ENCODE measurements at places on chromosomes 16 and 17.

- DNase-seq: no peak
Observed at GRCh38 chr16:14562691-14563491, 67.2 kb downstream of the PARN start.

DNA sequence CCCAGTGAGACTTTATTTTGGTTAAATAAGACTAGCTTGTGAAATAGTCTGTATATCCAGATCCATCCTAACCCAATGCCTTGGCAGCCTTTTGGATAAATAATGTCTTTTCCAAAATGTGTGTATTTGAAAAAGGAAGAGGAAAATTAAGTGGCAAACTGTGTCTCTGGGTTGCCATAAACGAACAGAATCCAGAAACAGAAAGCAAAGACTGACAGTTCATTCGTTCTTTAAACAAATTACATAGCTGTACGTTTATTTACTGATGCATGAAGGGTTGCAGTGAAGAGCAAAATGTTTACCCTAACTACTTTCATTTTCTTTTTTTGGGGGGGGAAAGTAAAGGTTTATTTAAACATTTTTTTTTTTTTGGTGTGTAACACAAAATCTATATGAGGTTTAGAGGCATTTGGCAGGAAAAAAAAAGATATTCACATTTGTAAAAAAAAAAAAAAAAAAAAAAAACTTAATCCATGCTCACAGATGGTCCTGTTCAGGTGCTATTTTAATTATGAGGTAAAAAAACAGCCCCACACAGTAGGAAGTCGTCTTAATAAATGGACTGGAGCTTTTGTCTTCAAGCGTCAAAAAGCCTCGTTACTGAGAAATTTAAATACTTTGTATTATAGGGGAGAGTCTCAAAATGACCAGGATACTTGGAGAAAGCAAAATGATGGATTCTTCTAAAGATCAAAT, 245.9 kb downstream of the FTO start:
- no peak for DNase-seq

DNA sequence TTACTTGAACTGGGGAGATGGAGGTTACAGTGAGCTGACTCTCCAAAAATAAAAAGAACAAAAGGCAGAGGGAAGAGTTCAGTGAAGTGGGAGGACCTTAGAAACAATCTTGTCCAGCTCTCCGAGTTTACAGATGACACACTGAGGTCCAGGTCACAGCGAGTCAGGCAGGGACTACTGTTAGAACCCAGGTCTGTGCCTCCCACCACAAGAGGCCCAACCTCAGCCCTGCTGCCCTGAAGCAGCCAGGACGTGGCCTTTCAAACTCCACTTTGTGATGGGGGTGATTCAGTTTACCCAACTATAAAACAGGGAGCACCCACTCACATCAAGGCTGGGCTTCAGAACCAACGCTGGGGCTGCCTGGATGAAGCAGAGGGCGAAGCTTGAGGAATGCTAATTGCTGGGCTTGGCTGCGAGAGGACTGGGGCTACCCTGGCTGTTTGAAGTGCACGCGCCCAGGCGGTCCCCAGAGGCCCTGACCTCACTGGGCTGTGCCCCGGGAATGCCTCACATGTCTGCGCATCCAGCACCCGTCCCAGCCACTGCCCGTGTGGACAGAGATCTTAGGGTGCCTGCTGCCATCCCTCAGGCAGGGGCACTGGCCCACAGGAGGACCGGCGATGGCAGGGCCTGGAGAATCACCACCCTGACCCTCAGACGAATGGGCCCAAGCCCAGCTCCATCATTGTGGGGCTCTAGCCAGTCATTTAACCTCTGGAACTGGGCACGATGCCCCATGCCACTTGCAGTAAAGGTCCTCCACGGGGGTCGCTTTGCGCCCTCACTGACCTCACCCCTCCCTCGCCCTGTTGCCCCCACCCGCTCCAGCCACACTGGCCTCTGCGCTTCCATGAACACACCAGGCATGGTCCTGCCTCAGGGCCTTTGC, 11.4 kb downstream of the SLC5A10 start:
- DNase-seq: no peak

DNA sequence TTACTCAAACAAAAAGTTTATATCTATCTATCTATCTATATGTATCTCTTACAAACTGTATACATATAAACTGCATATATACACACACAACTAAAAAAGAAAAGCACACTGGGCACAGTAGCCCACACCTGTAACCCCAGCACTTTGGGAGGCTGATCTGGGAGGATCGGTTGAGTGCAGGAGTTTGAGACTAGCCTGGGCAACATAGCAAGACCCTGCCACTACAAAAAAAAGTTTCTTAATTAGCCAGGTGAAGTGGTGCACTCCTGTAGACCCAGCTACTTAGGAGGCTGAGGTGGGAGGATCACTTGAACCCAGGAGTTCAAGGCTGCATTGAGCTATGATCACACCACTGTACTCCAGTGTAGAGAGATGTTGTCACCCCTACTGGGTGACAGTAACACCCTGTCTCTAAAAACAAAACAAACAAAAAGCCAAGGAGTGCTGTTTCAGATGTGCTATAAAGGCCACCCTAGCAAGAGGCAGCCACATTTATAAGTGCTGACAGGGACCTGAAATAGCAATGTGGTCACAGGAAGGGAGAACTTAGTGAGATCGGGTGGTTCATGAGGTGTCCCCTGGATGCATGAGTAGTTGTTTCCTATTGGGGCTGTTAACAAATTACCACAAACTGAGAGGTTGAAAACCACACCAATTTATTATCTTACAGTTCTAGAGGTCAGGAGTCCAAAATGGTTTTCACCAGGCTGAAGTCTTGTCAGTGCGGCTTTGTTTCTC, 4.8 kb downstream of the CD2BP2 start:
- no peak for DNase-seq

GRCh38 chr17:39183045-39183444, 14.4 kb downstream of the CACNB1 start:
- no peak for DNase-seq

DNA sequence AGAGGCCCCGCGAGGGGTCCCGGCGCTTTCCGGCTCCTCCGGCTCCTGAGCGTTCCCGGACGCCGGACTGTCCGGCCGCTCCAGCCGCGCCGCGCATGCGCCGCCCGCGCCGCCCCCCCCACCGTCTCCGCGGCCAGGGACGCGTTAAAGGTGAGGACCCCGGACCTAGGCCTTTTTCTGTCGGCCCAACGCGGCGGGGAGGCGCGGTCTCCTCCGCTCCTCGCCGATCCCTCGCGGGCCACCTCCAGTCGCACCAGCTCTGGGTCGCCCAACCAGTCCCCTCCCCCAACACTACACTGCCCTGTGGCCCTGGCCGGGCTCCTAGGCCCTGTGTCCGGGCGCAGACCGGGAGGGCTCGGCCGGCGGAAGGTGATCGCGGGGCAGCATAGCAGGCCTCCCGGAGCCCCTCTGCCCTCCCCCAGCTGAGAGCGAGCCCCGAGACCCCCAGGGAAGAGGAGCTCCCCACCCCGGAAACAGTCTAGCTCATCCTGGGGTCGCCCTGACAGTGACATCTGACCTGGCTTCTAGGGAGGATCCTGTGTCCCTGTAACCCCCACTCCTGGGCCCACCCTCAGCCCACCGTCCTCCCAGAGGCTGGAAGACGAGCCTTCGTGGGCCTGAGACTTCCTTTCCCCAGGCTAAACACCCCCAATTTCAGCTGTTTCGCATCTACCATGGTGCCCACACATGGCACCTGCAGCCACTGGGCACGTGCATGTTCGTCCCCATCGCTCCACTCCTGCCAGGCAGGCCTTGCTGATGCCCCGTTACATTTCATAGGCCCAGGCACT, 14.7 kb upstream of the BCAR1 start:
- no peak for DNase-seq

Data from activated CD4-positive, CD25-positive, alpha-beta regulatory T cell (primary cell).